ENCODE measurements at places on chromosomes 4 and X. TPM values are rescaled to one million over a fixed set of nuclear protein-coding genes. Genes with fewer than 3 reads are reported as not detected.

GPR119 gene
- not detected for total RNA-seq

DNA sequence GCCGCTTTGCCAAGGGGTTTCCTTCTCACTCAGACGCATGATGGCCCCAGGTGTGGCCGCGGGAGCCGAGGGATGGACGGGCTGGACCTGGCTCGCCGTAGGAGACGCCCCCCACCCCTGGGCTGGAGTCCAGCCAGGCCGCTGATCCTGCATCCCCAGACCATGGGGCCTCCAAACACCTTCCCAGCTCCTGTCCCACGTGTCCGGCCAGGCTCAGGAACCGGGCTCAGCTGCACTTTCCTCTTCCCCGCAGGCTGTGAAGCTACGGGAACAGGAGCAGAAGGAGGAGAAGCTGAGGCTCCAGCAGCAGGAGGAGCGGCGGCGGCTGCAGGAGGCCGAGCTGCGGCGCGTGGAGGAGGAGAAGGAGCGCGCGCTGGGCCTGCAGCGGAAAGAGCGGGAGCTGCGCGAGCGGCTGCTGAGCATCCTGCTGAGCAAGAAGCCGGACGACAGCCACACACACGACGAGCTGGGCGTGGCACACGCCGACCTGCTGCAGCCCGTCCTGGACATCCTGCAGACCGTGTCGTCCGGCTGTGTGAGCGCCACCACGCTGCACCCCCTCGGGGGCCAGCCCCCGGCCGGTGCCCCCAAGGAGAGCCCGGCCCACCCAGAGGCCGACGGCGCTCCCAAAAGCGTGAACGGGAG lies 9.1 kb downstream of the AKAP17A start:
- no peak for DNase-seq

DNA sequence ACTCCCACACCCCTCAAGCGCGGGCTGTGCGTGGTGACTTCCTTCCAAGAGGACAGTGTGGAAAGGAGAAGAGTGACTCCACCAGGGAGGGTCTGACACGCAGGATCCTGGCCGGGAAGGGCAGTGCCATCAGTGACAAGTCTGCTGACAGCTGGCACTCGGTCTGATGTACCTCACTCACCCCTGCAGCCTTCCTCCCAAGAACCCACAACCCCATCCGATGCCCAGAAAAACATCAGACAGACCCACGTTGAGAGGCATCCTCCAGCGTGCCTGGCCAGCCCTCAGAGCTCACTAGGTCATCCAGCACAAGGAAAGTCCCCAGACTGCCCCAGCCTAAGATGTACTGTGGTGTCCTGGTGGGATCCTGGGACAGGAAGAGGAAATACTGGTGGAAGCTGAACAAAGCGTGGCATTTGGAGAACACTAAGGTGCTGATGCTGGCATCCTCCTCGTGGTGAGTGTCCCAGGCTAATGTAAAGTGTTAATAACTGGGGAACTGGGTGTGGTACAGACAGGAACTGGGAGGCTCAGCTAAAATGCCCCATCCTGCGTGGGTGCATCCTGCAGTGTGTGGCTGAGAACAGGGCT lies 200.0 kb upstream of the PSAPL1 start:
- DNase-seq, result no peak

SHROOM2 gene
- total RNA-seq, result 14.1 TPM

DNA sequence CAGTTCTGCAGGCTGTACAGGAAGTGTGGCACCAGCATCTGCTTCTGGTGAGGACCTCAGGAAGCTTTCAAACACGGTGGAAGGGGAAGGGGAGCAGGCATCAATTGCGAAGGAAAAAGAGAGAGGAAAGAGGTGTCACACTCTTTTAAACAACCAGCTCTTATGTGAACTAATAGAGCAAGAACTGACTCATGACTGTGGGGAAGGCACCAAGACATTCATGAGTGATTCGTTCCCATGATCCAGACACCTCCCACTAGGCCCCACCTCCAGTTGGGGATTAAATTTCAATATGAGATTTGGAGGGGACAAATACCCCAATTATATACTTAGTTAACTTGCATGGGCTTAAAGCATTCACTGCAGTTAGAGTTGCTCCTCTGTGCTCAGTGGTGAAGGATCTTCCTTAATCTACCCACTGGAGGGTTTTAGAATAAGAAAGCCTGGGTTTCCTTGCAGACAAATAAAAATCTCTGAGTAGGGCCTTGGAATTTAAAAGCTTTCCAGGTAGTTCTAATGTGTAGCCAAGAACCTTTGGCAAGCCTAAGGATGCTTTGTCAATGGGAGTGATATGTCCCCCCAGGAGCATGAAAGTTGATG lies 60.0 kb downstream of the SYNPO2 start:
- DNase-seq, result peak; percentile 39

GAGE1 gene
- total RNA-seq, result not detected

GRCh38 chrX:3717742-3718420 lies 4.4 kb upstream of the PRKX start:
- no peak for DNase-seq

MAGEC2 gene
- total RNA-seq, result not detected

- DNase-seq, result no peak
These were observed 31.4 kb upstream of the SLC25A31 start for GRCh38 chr4:127698789-127699200.

DNA sequence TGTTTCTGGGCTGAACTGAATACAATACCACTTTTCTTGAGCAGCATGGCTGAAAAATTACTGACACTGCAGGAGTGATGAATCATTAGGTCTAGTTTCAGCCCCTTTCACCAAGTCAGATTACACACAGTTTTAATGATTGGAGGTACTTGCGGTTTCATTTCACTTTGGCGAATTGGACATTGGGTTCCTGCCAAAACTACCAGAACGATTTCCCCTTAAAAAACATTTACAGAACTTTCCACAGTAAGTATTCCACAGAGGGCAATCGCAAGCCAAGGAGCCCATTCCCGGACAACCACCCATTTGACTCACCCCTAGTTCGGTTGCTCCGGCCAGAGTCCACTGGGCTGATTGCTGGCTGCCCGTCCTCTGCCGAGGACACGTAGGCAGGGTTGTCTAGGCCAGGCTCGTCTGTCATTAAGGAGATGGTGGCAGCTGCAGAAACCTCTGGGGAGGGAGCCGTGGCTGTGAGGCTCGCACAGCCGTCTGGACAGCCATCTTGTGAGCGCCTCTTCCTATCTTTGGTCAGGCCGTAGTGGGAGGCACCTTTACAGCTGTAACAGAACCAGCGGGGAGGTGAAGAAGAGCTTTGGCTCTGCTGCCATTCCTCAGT lies 83.5 kb downstream of the LNX1 start:
- no peak for DNase-seq

- no peak for DNase-seq
These were observed 6.7 kb downstream of the MRFAP1 start for GRCh38 chr4:6647169-6647568.

FGFR3 gene
- 3.2 TPM for total RNA-seq

DNA sequence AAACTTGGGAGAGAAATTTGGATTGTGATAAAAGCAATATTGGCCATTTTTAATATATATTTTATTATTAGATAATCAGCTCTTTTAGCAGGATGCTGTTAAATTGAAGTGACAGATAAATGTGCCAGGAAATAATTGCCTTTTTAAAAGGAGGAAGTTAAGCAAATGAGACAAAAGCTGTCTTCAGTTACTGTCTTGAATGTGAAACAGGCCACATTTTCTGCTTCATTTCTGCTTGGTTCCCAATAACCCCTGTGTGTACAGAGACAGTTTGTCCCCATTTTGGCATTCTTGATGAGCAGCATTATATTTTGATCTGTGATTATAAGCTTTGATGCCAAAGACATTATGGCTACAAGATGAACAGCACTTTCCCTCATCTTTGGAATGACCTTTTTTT lies 953 bp downstream of the EPGN start:
- no peak for DNase-seq

DNA sequence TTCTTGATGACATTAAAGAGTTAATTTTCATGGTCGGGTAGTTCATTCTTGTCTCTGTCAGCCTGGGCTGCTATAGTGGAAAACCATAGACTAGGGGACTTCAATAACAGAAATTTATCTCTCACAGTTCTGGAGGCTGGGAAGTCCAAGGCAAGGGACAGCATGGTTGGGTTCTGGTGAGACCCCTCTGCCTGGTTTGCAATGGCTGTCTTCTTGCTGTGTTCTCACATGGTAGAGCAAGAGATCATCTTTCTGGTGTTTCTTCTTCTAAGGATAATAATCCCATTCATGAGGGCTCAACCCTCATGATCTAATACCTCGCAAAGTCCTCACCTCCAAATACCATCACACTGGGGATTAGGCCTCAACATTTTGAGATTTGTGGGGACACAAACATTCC lies 50.1 kb downstream of the RHOH start:
- DNase-seq, result no peak
